Dermis blood vessel endothelial cell (primary cell): ENCODE measurements at places on chromosomes 4 and X. TPM values are rescaled to one million over a fixed set of nuclear protein-coding genes. Genes with fewer than 3 reads are reported as not detected.

AR gene
- total RNA-seq, result 1.2 and 2.9 TPM in 2 replicates

HSFX4 gene
- not detected in 2 replicates for total RNA-seq

SMARCA1 gene
- total RNA-seq, result 33.5 and 48.0 TPM in 2 replicates

RIPPLY1 gene
- not detected in 2 replicates for total RNA-seq

ENAM gene
- not detected in 2 replicates for total RNA-seq

CWH43 gene
- total RNA-seq, result not detected in 2 replicates
